ENCODE measurements at places on chromosomes 4 and X. TPM values are rescaled to one million over a fixed set of nuclear protein-coding genes. Genes with fewer than 3 reads are reported as not detected.

DNA sequence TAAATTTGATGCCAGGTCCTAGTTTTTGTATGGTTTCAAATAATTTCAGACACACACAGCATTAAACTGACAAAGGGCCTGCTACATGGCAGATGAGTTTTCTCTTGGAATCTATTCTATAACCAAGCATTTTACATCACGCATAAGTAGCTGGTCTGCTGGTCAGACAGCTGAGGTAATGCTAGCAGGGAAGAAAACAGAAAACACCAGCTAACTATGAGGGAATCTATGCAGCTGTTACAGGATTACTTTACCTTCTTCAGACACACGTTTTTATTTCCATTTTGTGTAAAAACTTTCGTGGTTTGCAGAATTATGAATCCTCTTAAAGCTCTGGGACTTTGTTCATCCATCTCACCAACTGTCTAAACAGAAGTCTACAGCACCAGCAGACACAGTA is 42.0 kb downstream of the MFAP3L start:
- no peak for DNase-seq

DNA sequence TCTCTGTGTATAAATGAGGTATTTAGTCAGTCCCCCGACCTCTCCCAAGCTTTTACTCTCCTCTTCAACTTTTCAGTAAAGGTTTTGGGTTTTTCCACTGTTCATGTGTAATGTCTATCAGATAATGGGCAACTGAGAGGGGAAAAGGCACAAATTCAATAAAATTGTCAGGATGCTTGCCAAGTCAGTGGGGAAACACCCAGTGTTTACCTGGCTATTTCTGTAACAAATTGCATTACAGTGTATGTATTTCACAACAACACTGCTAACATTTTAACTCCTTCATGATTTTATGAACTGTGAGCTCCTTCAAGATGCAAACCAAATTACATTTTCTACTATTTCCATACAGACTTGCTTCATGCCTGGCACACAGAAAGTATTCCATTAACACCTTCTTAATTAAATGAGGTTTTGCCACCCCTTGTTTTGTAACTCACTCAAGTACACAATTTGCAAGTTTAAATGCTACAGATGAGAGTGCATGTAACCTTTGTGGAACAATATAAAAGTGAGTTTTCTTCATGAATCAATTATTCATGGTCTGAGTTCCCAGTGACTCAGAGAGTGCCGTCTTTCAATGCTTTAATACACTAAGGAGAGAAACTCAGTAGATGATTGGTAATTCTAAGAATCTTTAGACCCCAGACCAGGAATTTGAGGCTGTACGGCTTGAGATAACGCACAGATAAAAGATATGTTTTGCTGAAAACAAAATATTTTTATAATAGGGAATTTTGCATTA is 149.8 kb upstream of the TLL1 start:
- no peak for DNase-seq

- no peak for DNase-seq
Measured at GRCh38 chrX:10117864-10118377, 38.9 kb upstream of the CLCN4 start.

- DNase-seq: no peak
Measured at GRCh38 chrX:72026341-72027023, 105.2 kb downstream of the RTL5 start.

DNA sequence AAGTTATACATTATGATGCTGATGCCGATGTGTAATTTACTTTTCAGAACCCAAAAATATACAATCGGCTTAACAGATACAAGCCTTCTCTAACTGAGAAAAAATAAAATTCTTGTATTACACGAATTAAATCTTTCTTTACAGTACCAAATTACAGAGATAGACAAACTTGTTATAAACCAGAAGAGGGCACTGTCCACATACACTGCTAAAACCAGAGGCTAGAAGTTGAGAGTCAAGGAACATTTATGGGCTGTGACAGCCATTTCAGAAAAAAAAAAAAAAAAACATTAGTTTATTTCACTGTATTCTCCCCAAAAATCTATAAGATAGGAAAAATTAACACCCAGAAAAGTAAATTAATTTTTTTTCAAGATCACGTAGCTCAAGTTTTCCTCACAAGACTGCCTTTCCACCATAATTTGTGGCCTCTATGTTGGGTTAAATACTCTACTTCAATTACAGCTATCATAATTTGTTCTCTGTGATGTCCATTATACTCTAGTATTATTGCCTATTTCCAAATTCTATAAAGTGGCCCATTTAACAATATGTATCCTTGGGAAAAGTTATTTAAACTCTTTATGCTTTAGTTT is 12.0 kb downstream of the EREG start:
- DNase-seq: no peak

DNA sequence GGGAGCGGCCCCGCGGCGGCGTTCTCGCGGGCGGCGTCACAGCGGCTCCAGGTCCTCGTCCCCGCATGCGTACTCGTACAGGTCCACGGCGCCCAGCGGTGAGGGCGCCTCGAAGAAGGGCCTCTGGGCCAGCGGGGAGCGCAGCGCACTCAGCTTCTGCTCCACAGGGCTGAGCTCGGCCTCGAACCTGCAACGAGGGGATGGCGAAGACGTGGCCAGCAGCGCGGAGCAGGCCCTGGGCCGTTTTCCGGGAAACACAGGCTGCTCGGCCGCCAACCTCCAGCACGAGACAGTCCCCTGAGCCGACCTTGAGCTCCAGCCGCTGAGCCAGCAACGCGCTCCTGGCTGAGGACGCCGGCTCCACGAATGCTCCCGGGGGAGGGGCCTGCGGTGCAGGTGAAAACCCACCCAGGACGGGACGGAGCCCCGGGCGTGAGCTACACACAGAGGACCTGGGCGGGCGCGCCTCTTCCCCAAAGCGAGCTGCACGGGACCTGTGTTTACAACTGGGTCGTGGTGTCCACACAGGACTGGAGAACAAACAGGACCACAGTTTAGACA is 15.8 kb upstream of the GTPBP6 start:
- peak; percentile 74 for DNase-seq

DNA sequence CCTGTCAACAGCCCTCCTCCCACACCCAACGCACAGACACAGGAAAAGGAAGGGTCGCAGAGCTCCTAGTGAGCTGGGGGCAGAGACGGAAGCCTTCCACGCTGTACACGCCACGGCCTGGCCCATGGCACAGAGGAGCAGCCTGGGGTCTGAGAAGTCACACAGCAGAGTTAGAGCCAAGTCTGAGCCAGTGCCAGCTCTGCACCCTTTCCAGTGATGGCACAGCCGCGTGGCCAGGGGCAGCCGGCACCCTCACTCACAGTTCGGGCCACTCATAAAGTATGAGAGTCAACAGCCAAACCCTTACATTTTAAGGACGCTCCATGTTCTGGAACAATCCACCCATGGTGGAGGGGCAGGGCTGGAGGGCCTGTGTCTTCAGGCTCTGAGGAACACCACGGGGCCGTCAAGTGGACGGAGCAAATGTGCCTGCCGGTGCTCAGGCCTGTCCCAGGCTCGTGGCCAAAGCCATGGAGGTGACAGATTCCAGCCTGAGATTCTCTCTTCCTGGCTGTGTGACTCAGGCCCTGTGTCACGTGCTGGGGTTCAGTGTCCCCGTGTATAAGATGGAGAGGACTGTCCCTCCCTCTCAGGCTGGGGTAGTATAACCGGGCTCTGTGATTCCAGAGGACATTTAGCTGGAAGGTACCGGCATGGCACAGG is 91.2 kb downstream of the ABLIM2 start:
- DNase-seq: no peak

DNA sequence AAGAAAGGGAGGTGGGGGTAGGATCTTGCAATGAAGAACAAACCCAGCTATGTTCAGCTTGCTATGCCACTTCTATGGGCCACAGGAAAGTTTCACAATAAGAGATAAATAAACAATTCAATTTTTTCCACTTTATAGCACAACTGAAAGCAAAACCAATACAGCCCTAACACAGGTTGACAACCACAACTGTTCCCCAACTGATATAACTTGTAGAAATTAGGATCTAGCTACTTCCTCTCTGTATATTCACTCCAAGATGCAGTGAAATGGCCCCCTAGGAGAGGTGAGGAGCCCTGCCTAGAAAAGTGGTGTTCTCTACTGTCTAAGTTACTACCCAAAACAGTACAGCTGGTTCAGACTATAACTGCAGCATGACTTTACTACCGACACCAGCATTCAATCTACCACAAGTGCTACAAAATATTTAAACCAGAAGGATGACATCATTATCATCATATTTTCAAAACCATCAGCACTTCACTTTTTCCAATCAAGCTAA is 77.0 kb downstream of the FBXW7 start:
- no peak for DNase-seq

DNA sequence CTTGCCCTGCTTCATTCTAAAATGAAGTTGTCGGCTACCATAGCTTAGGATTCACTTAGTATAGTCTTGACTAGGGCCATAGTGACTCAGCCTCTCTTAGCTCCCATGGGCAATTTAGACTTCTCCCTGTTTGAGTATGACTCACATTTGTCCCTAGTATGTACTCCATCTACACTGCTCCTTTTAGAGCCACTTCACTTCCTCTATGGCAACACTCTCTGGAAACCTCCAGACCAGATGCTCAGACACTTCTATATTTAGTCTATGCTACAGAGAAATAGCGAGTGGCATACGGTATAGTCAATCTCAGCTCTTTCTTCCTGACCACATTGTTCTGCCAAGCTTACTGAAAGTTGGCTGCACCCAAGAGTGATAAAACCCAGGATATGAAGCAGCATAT is 11.2 kb downstream of the MEPE start:
- no peak for DNase-seq

DNA sequence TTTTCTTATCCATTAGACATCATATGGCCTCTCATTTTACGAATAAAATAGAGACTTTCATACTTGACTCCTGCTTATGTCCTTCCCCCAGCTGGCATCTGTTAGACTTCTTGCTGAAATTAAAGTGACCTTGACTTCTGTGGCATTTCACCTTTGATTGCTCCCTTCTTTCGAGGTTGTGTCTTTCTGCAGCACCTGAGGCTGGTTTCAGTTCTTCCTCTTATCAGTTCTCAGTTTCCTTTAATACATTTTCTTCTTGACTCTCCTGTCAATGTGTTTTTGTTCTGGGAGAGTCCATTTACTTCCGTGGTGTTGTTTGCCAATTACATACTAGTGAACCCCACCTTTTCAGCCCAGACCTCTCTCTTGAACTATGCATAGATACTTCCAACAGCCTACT is 81.6 kb downstream of the RBPJ start:
- DNase-seq: no peak

DNA sequence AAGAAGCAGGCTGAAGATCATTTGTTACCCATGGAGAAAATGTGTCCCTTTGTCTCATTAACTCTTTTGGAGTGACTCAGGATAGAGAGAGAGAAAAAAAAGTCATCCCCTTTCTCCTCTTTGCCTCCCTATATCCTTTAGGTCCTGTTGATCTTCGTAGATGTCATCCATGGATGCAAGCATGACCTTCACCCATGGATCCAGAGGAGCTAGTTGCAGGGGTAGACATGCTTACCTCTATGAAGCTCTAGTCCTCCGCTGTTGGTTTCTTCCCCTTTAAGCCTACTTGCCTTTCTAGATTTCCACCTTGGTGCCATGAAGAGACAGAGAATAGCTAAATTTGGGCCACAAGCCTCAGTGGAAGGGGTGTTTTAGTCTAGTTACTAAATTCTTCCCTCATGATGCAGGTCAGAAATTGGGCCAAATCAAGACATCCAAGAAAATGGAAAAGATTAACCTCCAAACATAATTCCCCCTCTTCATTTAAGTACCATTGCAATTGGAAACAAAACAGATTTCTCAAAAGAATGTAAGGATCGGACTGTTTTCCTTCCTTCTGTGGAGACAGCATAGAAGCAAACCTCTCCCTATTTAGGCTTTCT is 178.4 kb downstream of the TECRL start:
- DNase-seq: no peak

DNA sequence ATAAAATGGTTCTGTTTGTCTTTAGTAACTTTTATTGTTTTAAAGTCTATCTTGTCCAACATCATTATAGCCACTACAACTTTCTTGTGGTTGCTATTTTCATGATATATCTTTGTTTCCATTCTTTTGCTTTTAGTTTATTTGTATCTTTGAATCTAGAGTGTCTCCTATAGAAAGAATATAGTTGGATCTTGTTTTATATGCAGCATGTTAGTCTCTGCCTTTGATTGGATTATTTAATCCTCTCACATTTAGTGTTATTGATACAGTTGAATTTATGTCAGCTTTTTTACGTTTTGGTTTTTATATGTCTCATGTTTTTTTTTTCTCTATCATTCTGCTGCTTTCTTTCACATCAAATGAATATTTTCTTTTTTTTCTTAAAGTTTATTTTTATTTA is 98.1 kb downstream of the VSIG4 start:
- DNase-seq: no peak

- no peak for DNase-seq
Measured at GRCh38 chr4:17605236-17605635, 9.2 kb upstream of the MED28 start.

GRCh38 chr4:140260227-140260626 is 106.2 kb upstream of the MAML3 start:
- DNase-seq: no peak

DNA sequence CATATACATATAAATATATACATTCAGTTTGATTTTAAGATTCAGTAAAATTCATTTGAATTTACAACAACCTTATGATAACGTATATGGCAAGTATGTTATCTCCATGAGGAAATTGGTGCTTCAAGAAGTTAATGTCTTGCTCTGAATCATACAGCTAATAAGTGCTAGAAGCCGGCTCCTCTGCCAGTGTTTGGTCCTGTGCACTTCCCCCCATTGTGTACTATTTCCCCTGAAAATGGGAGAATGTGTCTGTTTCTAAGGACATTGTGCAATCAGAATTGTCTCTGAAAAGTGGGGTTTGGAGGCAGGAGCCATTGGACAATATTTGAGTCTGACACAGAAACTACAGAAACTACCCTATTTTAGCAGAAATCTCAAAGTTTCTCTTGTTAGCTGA is 135.9 kb downstream of the CPE start:
- no peak for DNase-seq

- DNase-seq: peak; percentile 60
Measured at GRCh38 chr4:52038103-52038912, at the start of gene SGCB. TSS of gene SGCB (minus strand) at chr4:52038299. CDS start at chr4:52038259, 40 bp downstream.

DNA sequence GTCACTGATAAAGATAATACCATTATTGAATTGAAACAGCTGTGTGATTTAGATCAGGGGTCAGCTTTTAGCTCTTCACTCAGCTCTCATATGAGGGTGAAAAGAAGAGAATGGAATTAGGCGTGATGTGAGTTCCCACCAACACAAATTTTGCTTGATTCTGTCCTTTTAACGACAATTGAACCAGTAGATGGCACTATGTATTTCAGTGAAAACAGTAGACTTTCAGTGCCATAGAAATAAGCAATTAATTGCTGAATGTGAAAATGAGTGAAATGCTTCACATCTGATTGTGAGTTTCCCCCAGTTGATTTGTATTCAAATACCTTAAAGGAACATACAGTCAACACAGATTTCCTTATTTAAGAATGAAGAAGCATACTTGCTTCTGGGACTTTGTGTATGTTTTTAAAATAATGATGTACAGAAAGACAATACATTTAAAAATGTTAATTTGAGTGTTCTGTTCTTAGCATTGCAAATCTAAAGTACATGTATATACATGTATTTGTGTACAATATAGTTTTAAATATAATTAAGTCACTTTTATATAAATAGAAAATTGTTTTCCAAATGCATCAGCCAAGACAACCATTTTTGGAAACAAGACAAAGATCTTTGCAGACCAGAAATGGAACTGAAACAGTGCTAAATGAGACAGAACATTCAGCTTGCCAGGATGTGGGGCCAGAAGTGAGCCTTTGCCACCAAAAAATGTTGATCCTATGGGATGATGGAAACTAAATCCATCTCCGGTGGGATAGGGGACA is 178.8 kb downstream of the SNCA start:
- no peak for DNase-seq

- no peak for DNase-seq
Measured at GRCh38 chr4:103073792-103074438, 2.6 kb downstream of the SLC9B2 start.

Gene ASMT
- 0.22 TPM for total RNA-seq

Gene PDZD4
- 2.3 TPM for total RNA-seq

Gene CT45A1
- not detected for total RNA-seq

Gene NAT8L
- 6.1 TPM for total RNA-seq
